DMS153 (cell line): ENCODE measurements at places on chromosomes 5 and 9.

- no peak for DNase-seq
These were observed 6.2 kb downstream of the GZMK start for GRCh38 chr5:55030220-55030619.

DNA sequence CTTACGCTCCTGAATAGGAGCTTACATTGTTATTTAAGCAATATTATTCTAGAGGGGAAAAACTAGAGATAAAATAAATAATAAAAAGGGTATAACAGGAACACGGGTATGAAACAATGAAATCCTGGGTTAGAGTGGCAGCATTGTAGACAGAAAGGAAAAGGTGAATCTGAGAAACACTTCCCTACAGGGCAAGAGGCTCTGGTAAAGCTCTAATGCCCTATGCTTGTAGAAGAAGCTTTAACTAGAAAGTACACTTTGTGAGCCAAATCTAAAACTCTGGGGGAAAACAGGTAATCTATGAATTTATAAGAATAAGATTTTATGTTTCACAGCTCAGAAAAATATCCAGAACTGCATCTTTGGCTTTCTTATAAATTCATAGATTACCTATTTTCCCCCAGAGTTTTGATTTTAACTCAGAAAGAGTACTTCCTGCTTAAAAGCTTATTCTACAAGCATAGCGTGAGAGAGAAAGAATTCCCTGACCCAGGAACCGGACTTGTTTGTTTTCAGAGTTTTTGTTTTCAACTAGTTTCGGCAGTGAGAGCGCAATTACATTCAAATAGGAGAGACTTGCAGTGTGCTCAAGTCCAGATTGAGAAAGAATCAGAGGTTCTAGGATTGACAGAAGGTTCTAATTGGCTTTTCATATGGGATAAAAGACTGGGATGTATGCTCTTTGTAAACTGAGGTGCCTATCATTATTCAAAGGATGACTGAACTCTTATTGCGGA is 651.0 kb upstream of the RORB start:
- no peak for DNase-seq

GRCh38 chr9:86389628-86390027 is 35.4 kb upstream of the TUT7 start:
- no peak for DNase-seq

- no peak for DNase-seq
These were observed 22.8 kb upstream of the TCF7 start for GRCh38 chr5:134091626-134092121.

DNA sequence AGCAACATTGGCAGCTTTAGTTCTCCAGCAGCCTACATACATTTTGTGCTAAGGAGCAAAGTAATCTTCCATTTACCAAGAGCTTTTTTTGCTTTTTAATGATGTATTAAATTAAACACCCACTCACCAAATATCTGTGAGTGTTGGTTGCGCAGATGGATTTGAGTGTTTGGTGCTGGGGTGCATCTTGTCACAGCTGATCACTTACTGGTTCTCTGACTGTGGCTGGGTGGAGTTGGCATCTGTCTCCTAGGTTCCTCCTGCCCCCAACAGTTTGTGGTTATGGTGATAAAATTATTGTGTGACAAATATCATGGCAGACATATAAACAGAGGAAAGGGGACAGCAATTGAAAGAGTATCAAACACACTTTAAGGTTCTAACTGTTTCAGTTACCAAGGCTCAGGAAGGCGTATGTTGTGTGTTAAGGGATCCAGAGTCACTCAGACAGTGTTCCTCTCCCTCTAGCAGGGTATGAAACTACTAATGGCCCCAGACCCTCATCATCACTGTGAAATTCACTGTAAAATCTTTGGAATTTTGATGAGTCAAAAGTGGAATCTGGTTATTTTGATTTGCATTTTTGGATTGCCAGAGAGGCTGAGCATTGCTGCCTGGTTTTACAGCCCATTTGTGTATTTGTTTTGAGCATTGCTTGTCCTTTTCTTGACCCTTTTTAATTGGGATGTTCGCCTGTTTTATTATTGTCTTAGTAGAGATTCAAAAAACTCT is 81.7 kb downstream of the PDE8B start:
- no peak for DNase-seq

GRCh38 chr9:115764645-115765044 is 388.9 kb upstream of the PAPPA start:
- no peak for DNase-seq

GRCh38 chr5:72436796-72437471 is 70.3 kb downstream of the ZNF366 start:
- DNase-seq = no peak

- DNase-seq = no peak
These were observed 62.8 kb downstream of the PFDN1 start for GRCh38 chr5:140239939-140240700.

- DNase-seq = no peak
These were observed 217.0 kb downstream of the FBXL7 start for GRCh38 chr5:15717001-15717400.

DNA sequence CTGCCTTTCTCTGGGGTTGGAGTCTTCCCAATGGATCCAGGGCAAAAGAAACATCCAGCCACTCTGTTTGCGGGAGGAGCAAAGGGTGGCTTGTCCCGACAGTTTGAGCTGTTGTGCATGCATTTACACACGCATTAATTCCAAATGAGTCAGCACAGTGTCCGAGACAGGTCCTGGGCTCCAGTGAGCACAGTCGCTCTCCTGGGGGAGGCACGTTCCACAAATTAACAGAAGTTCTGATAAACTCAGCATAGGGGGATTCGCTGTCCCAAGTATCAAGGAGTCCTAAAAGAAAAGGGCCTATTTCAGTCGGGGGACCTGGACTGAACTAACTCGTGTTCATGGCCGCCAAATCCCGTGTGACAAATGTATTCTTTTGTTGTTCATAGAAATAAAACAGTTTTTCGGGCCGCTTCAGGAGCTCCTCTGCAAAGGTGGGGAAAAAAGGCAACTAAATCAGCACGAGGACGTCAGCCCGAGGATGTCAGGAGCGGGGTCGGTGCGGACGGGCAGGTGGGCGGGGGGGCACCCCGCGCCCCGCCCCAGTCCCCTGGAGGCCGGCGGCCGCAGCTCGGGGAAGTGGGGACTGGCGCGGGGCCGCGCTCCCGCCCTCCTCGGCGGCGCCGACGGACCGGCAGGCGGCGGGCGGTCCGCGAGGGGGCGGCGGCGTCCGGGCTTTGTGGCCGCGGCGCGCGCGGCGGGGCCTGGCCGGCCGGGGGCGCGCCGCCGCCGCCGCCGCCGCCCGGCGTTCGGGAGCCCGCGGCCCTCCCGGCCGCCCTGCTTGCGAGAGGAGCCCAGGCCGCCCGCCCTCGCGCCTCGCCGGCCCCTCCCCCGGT is at the start of gene MSANTD3:
Gene MSANTD3 (plus strand): TSS at position 614 of the 836 bp plus-strand sequence. CDS start 14,796 bp downstream, outside the sequence.
- DNase-seq = peak; percentile 22

DNA sequence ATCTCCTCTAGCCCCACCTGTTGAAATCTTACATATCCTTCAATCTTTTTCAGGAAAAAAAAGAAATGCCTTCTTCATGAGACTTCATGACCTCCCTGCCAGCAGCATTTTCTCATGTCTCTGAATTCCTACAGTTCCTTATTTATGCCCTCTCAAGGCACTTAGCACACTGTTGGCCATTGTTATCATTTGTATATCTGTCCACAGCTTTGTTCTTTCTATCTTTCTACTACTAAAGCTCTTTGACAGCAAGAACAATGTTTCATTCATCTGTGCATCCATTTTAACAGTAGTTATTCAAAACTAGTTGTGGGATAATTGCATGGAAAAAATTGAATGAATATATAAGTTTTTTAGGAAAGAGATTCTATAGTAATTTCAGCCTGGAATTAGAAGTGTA is 20.9 kb upstream of the GZMA start:
- no peak for DNase-seq

DNA sequence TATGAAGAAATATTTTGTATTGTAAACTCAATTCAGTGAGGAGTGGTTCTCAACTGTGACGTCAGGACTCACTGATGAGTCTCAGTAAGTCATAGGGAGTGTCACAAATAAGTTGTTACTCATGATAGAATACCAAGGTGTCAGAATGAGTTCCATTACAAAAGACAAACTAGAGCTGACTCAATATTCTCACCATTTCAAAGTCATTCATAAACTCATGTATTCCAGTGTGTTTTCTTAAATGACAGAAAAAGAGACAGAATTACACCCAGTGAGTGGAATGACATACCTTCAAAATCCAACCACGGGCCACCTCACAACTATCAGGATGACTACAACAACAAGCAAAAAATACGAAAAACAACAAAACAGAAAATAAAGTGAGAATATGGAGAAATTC is 321.5 kb downstream of the ENC1 start:
- no peak for DNase-seq

GRCh38 chr5:157607371-157608161 is 32.0 kb upstream of the ADAM19 start:
- no peak for DNase-seq

DNA sequence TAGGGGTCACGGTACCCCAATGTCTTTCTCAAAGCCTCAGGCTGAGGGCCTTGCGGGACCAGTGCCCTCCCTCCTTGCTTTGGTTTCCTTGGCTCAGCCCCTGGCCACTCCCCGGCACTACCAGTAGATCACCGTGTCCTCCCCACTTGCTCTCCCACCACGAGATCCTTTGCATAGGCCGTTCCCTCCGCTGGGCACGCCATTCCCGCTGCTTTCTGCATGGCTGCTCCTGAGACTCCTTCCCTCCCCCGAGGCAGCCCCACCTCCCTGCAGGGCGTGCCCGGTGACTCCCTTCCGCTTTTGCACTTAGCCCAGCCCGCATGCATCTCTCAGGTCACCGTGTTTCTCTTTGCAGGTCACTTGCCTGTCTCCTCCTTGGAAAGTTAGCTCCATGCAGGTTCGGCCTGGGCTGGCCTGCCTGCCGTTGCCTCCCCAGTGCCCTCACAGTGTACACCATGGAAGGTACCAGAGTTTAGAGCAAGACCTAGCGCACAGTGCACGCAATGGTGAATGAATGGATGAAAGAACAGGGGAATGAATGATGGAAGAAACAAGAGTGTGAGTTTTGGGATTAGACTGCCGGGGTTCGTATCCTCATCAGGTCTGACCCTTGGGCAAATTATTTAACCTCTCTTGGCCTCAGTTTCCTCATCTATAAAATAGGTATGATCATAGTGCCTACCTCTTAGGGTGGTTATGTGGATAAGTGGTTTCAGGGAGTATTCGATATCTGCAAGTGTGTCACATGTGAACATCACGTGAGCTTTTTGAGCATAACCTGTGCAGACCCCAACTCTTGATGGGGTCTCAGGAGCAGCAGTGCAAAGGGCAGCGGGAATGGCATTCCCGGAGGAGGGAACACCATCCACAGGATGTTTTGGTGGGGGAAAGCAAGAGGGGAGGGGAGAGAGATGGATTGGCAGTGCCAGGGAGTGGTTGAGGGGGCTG is 214.3 kb downstream of the C9orf50 start:
- DNase-seq = no peak

DNA sequence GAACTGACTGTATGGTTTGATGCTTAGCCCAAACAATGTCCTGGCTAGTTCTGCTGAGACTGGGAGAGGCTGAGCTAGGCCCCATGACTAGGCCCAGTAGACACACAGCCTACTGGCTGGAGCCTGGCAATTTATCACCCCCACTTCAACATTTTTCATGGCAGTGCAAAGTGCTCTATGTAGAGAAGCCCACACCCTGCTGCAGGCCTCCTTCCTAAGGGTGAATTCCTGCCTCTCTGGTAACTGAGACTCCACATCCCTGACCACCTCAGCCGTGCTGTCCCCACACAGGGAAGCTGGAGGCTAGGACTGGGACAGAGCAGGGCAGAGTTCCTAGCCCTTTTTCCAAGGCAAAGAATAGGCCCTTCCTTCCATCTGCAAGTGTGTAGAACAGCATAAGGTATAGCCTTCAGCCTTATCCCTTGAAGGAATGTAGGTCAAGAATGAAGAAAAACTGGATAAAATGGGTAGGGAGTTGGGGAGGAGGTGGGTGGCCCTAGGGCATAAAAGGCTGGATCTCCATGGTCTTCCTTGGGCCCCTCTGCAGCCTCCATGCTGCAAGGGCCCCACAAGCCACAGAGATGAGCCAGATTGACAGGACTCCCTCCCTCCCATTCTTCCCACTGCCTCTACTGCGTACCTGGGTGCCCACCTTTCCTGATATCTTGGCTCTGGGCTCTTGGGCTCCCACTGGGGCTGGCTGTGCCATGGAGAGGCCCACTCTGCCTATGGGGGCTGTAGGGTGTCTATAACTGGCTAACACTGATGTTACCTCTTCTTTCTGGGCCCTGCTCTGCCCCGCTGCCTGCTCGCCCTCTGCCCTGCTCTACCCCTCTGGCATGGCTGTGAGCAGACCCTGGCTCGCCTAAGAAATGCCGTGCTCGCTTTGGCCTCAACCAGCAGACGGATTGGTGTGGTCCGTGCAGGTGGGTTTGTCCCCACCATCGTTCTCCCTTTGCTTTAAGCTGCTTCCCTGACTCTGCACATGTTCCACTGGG is 29.8 kb downstream of the TCF7 start:
- no peak for DNase-seq

GRCh38 chr5:59540366-59540765 is 353.2 kb downstream of the PDE4D start:
- DNase-seq = no peak

DNA sequence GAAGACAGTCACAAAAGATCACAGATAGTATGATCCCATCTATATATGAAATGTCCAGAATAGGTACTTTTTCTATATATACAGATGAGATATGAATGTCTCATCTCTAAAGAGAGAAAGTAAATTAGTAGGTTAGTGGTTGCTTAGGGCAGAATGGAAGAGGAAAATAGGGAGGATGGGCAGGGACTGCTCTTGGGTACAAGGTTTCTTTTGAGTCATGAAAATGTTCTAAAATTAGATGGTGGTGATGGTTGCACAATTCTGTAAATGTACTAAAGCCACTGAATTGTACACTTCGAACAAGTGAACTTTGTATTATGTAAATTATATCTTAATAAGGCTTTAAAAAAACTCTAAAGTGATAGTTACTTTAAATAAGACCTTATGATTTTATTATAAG is 59.6 kb upstream of the GRAMD2B start:
- no peak for DNase-seq

- DNase-seq = no peak
These were observed 296.9 kb downstream of the ADAMTS6 start for GRCh38 chr5:65184780-65185179.

- DNase-seq = no peak
These were observed 136.1 kb upstream of the RUSC2 start for GRCh38 chr9:35353731-35354365.

DNA sequence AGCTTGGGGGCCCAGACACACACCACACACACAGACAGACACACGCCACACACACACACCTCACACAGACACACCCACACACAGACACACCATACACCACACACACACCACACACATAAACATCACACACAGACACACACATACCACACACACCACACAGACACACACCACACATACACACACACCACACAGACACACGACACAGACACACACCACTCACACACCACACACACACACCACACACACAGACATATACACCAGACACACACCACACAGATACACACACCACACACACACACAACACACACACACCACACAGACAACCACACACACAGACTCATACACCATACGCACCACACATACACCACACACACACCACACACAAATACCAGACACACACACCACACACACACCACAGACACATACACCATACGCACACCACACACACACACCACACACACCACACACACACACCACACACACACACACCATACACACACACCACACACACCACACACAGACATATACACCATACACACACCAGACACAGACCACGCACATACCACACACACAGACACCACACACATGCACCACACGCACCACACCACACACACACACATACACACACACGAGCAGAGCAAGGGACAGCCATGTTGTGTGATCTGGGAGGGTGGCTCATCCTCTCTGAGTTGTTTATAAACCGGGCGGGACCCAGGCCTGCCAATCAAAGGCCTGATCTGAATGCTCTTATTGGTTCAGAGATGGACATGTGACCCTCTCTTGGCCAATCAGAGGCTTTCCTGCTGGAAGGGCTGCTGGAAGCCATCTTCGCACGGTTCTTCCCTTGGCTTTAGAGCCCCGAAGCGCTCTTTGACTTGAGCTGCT is 148.3 kb downstream of the GAPVD1 start:
- DNase-seq = peak; percentile 97
